ENCODE measurements at places on chromosomes 4 and X.

DNA sequence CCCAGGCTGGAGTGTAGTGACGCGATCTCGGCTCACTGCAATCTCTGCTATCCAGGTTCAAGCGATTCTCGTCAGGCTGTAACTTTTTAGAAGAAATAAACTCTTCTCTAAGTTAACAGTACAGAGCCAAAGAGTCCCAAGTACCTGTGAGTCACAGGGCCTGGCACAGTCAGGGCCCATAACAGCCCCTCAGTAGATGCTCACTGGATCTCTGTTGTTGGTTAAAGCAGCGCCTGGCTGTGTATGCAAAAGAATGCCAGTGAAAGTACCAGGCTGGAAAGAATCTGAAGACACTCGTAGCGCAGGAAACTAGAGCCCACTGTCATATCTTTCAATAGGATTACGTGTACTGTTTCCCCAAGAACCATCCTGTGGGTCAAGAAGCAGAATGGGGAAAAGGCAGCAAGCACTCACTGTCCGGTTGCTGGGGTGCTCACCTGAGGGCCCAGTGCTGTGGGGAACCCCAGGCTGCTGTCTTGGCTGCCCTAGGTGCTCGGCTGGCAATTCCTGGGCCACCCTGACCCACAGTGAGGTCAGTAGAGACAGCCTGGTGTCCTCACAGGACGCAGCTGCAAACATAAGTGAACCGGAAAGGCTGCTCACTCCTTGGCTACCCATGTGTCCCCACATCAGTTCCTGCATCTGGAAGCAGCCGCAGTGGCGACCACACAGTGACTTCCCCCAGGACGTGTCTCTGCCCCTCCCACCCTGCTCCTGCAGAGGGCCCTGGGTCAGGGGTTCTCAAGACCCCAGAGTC lies 3.1 kb upstream of the SLBP start:
- no peak for DNase-seq

DNA sequence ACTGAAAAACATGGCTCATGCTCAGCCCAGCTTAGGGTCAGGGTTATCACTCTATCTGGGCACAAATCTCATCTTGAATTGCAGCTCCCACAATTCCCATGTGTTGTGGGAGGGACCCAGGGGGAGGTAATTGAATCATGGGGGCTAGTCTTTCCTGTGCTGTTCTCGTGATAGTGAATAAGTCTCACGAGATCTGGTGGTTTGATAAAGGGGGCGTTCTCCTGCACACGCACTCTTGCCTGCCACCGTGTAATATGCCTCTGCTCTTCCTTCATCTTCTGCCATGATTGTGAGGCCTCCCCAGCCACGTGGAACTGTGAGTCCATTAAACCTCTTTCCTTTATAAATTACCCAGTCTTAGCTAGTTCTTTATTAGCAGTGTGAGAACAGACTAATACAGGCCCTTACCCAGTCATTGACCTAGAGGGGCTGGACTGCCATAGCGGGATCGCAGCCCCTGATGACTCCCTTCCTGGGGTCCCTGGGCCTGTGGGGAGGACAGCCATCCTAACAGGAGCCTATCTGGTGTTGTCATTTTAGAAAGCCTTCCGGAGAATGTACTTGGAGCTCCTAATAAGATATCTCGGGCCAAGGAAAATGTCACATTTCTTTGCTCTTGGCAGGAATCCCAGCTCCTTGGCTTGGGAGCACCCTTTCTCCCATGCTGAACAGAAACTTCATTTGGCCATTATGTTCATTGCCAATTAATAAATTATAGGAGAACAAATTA lies 112.6 kb downstream of the PHKA2 start:
- no peak for DNase-seq

DNA sequence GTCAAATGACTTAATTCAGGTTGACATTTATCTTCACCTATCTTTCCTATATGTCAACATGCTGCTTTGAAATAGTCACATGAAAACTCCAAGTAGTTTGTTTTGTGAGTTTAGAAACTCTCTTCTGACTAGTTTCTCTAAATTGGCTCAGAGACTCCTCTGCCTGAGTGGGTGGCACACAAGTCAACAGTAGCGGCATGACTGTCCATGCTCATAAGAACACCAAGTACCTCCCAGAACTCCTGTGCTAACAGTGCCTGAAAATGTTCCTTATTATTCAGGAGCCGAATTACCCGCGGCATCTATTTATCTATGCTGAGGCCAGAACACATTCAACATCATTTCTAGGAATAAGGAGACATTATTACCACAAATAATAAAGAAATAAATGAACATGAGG lies 116.3 kb downstream of the SORBS2 start:
- no peak for DNase-seq

- no peak for DNase-seq
Measured at GRCh38 chr4:124414276-124415040, 298.1 kb downstream of the ANKRD50 start.

DNA sequence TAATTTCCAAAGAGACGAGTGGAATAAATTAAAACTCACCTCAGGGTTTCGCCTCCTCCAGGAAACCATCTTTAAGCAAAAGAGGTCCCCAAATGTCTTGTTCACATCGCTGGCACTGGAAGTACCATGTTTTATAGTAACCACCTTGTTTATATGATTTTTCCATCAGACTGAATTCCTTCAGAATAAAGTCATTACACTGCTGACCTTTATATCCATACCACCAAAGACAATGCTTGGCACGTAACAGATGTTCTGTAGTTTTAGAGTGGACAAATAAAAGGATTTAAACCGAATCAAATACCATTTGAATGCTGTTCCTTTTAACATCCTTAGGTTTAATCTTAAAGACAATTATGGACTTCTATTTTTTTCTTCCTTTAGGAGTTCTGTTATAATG lies 4.7 kb downstream of the NUDT6 start:
- no peak for DNase-seq

DNA sequence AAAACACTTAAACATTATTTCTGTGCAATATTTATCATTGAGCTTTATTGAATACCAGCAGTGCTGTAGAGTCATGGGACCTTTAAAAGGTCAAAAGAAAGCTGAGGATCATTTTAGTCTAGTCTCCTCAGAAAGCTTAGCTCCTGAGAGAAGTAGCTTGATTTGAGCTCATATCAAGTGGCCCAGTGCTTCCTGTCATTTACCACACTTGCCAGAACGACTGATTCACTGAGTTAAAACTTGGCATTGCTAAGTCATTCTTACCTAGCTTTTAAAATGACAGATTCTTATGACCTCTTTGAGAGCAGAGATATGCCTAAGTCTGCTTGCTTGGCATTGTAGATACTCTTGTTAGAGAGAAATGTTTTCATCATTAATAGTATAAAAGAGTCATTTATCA lies 15.2 kb downstream of the SEPTIN11 start:
- DNase-seq: no peak

DNA sequence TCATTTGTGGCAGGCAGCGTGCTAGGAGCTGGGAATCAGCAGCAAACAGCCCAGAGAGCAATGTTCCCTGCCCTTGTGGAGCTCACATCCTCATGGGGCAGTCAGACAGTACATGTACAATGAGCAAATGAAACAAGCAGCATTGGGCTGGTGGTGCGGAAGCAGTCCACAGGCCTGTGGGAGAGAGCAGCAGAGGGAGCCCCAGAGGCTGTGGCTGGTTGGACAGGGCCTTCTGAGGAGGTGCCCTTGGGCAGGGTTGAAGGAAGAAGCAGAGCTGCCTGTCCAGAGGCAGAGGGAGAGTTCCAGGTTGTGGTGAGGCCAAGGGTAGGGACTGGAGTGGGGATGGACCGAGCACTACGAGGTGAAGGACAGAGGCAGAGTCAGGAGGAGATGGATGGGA lies 22.5 kb downstream of the MMGT1 start:
- DNase-seq: no peak

Measured in activated CD4-positive, alpha-beta T cell treated with anti-CD3 and anti-CD28 coated beads for 24 hours (primary cell).